ENCODE measurements at places on chromosomes 1 and 21. TPM values are rescaled to one million over a fixed set of nuclear protein-coding genes. Genes with fewer than 3 reads are reported as not detected.

Gene ATP1A4
- total RNA-seq, result 0.96 TPM

Gene OR2L3
- total RNA-seq, result not detected

Gene OR2T29
- total RNA-seq, result not detected

Gene RAB4A
- total RNA-seq, result 47.1 TPM

Gene FNDC10
- 7.4 TPM for total RNA-seq

- DNase-seq, result no peak
These were observed 6.9 kb upstream of the SRP9 start for GRCh38 chr1:225770561-225771248.

DNA sequence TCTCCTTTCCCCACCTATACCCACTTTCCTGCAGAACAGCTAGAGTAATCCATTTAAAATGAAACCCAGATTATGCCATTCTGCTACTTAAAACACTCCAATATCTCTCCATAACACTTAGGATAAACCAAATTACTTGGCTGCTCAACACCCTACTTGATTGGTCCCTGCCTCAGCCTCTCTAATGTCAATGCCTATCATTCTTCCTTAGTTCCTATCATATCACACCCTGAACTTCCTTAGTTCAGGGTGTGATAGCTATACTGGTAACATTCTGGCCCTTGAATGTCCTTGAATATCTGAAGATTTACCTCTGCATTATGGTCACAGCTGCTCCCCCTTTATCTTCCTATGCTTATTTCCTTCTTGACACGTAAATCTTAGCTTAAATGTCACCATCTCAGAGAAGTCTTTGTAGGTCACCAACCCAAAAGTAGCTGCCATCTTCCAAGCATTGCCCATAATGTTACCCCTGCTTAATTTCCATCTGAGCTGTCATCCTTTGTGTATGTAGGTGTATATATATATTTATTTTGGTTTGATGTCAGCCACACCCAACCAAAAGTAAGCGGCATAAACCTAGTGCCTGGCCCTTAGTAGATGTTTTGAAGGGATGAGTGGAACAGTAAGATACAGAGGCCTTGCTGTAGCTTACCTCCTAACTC, 379.8 kb downstream of the PTPRC start:
- no peak for DNase-seq

GRCh38 chr1:212728606-212729005, 29.0 kb upstream of the BATF3 start:
- no peak for DNase-seq

GRCh38 chr1:18581420-18581880, 49.2 kb upstream of the PAX7 start:
- peak; percentile 71 for DNase-seq

DNA sequence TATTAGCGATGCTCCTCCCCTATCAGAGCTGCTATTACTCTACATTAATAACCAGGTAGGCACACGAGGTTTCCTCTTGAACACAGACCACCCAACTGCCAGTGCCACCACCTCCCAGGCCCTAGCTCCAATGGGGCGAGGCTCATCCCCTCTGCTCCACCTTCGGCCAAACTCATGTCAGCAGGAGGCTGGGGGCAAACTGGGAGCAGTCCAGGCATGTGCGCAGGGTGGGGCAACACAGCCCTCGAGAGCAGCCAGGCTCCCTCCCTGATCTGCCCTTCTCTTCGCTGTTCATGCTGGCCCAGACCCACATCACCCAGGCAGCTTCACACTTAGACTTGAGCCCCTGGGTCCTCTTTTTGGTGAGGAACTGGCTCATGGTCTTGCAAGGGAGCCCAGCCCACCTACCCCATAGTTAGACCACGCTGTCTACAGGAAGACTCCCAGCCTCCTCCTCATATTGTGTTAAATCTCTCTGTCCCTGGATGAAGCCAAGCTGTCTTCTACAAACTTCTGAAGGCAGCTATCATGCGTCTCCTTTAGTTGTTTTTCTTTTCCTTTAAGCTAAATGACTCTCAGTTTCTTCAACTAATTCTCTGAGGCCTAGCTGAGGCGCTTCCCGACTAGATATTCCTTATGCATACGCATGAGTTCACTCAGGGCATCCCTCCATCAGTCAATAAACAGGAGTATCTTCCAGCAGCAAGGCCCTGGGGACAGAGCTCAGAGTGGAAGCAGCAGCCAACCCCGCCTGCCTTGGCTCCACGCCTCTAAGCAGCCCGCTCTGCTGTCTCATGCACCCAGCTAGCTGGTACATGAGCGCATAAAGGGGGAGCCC, 12.0 kb downstream of the TMEM9 start:
- DNase-seq, result peak; percentile 48

DNA sequence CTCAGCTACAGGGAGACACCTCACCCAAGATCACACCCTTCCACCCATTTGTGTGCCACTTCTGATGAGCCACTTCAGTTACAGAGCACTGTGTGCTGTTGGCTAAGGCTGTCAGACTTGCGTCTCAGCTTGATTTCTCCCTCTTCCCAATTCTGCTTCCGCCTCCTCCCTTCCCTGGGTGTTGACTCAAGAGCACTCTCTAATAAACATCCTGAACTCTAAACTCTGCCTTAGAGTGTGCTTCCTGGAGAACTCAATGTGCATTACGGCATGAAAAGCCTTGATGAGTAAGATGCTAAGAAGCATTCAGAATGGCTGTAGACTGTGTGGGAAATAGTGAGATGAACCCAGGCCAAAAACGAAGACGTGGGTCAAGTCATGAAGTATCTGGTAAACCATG, 54.9 kb upstream of the S1PR1 start:
- no peak for DNase-seq

GRCh38 chr1:33454646-33455282, 17.7 kb upstream of the ZSCAN20 start:
- DNase-seq, result peak; percentile 28

DNA sequence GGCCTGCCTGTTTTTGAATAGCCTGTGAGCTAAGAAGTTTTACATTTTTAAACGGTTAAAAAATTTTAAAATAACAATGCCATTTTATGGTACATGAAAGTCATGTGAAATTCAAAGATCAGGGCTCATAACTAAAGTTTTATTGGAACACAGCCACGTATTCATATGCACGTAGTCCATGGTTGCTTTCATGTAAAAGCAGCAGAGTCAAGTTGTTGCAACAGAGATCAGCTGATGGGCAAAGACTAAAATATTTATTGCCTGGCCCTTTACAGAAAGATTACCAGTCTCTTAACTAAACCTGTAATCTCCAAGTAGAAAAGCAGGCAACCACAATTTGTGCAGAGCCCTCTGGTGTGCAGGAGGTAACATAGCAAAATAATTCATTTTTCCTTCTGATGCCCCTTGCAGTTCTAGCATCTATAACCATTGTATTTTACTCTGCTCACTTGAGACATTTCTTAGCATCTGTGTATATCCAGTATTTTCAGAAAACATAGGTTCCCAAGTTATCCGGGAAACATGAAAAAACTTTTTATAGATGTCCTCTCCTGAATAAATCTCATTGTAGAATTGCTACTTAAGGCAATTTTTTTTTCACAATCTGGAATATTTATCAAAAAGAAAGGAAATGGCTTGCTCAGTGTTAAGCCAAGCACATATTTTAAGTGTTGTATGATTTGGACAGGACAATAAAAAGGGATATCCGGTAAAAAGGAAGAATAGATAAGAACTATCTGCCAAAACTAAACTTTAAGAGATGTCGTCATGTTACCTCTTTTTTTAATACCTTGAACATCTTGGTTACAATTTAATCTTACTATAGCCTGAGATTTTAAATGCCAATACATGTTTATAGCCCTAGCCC, 430.8 kb downstream of the PLPP3 start:
- no peak for DNase-seq

DNA sequence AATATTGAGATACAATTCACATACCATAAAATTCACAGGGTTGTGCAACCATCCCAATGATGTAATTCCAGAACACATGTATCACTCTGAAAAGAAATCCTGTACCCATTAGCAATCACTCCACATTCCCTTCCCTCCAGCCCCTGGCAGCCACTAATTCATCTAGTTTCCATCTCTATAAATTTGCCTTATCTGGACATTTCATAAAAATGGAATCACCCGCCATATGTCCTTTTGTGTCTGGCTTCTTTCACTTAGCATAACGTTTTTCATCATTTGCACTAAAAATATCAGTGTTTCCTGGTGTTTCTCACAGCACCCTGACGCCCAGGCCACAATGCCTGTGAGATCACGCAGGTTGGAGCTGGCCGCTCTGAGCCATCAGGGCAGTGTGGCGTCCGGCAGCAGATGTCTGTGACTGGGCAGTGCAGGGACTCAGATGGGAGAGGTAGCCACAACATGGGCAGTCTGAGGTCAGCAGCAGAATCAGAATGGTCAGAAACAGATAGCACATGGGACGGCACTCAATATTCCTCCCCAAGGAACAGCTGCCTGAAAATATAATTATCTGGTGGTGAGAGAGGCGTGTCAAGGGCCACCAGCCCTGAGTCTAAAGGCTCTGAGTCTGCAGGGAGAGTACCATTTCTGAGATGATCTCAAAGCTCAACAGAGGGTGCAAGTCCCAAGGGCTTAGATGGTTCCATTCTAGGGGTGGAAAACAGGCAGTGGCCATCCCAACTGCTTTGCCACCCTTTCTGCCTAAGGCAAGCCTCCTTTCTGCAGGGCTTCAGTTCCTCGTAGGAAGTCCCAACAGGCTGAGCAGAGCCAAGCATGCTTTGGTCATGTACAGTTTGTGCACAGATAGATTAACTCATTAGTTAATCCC, 129.4 kb upstream of the EDN2 start:
- DNase-seq, result no peak

All from upper lobe of right lung (tissue), 1 donor.